Naive thymus-derived CD8-positive, alpha-beta T cell (primary cell): ENCODE measurements at places on chromosomes 11 and 22. TPM values are rescaled to one million over a fixed set of nuclear protein-coding genes. Genes with fewer than 3 reads are reported as not detected.

Gene B4GALNT4
- 0.39 TPM for total RNA-seq

Gene SAA4
- not detected for total RNA-seq

DNA sequence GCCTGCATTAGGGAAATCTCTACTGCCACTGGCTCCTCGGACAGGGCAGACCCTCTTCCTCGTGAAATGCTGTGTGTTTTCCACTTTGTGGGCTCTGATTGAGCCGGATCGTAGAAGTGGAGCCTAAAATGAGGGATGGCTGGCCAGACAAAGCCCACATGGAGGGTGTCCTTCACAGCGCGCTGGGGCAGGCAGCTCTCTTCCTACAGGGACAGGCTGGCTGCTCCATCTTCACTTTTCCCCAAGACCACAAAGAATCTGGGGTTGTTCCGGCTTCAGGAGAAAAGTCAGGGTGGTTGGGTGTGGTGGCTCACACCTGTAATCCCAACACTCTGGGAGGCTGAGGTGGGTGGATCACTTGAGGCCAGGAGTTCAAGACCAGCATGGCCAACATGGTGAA lies 94.9 kb downstream of the MORC2 start:
- no peak for DNase-seq
- H3K27me3 ChIP-seq: no peaks in the 10 kb centered on the region
- no peak overlapping the region for H3K4me3 ChIP-seq
- H3K36me3 ChIP-seq: peaks cover 3% of the 10 kb centered on the region

Gene DMC1
- total RNA-seq: not detected

Gene CNGA4
- 0.70 TPM for total RNA-seq

GRCh38 chr11:30825723-30826122 lies 239.6 kb upstream of the MPPED2 start:
- DNase-seq: no peak
- H3K27ac ChIP-seq: no peak overlapping the region
- H3K4me3 ChIP-seq: no peak overlapping the region
- no peaks in the 10 kb centered on the region for H3K36me3 ChIP-seq
- no peaks in the 10 kb centered on the region for H3K4me1 ChIP-seq

DNA sequence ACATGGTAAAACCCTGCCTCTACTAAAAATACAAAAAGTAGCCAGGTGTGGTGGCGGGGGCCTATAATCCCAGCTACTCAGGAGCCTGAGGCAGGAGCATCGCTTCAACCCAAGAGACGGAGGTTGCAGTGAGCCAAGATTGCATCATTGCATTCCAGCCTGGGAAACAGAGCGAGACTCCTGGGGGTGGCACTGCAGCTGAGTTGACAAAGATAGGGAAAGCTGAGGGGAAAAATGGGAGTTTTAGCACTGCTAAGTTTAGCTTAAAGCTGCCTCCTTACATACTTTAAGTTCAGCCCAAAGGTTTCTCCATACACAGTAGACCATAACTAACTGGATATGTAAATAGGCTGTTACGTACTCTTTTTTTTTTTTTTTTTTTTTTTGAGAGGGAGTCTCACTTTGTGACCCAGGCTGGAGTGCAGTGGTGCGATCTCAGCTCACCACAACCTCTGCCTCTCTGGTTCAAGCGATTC lies 9.0 kb upstream of the USP28 start:
- no peaks in the 10 kb centered on the region for H3K27me3 ChIP-seq
- H3K4me3 ChIP-seq: no peak overlapping the region
- no peak for DNase-seq
- H3K27ac ChIP-seq: no peak overlapping the region
- H3K4me1 ChIP-seq: no peaks in the 10 kb centered on the region

DNA sequence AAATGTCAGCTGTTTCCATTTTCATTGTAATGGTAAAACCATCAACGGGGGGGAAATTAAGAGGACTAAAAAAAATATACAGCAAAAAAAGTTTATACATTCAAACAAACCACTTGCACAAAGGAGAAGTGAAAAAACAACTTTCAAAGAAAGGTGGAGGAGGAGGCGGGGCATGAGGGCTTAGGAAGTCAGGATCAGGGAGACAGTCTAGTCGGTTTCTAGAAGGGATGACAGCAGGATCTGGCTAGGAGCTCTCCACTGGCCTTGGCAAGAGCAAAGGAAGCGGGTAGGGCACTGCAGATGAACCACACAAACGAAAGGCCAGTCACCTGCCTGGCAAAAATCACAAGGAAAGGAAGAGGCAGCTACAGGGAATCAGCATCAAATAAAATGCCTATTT lies 31.0 kb downstream of the NAP1L4 start:
- no peaks in the 10 kb centered on the region for H3K27me3 ChIP-seq
- H3K4me1 ChIP-seq: peaks cover 36% of the 10 kb centered on the region
- H3K4me3 ChIP-seq: no peak overlapping the region
- DNase-seq: no peak

Gene ASPHD2
- 3.5 TPM for total RNA-seq

Gene IGLL1
- not detected for total RNA-seq

GRCh38 chr11:102600666-102601065 lies 24.5 kb downstream of the MMP20 start:
- no peaks in the 10 kb centered on the region for H3K36me3 ChIP-seq
- H3K4me3 ChIP-seq: no peak overlapping the region
- H3K27me3 ChIP-seq: no peaks in the 10 kb centered on the region
- H3K27ac ChIP-seq: no peak overlapping the region

DNA sequence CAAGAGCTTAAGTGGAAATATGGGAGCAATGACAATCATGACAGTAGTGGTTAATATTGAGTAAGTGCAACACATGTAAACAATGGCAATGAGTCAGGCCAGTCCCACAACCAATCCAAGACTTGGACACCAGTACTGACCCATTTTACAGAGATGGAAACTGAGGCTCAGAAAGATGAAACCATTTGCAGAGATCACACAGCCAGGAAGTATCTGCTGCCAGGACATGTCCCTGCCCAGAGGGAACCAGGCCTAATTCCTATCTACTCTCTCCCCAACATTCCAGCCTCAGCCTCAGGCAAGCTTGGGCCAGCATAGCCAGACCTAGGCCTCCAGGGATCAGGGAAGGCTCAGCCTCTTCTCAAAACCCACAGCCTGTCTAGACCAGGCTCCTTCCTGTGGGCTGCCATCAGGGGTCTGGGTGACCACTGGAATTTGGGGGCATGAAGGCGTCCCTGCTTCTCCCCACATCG lies 395.1 kb downstream of the MN1 start:
- no peak overlapping the region for H3K4me3 ChIP-seq
- H3K27me3 ChIP-seq: peaks cover 30% of the 10 kb centered on the region
- no peaks in the 10 kb centered on the region for H3K4me1 ChIP-seq
- H3K27ac ChIP-seq: no peak overlapping the region

DNA sequence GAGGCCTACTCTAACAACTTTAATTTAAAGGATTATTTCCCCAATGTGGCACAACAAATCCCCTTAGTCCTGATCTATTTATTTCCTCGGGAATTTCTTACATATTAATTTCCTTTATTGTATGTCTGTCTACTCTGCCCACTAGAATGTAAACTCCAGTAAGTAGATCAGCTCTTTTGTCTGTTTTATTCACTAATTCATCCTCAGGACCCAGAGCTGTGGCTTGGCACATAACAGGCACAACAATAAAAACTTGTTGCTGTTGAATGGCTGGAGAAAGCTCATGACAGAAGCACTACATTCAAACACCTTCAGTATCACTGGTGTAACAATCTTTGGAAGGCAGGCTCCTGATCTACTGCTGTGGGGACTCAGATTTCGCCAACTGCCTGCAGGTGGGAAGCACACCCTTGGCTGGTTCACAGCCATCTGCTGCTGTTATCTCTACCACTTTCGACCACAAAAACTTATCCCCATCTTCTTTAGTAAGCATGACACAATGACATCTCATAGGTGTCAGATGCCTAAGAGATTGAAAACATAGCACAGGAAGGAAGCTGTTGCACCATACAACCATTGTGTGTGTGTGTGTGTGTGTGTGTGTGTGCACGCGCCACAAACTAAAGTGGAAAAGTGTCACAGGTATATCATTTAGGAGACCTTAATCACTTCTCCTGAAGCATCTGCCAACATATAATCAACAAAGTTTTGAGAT lies 11.9 kb downstream of the HIRA start:
- peak overlapping the region; percentile 87 for H3K27ac ChIP-seq
- peaks cover 13% of the 10 kb centered on the region for H3K36me3 ChIP-seq
- H3K4me3 ChIP-seq: peak overlapping the region; percentile 1
- DNase-seq: peak; percentile 48
- no peaks in the 10 kb centered on the region for H3K27me3 ChIP-seq

DNA sequence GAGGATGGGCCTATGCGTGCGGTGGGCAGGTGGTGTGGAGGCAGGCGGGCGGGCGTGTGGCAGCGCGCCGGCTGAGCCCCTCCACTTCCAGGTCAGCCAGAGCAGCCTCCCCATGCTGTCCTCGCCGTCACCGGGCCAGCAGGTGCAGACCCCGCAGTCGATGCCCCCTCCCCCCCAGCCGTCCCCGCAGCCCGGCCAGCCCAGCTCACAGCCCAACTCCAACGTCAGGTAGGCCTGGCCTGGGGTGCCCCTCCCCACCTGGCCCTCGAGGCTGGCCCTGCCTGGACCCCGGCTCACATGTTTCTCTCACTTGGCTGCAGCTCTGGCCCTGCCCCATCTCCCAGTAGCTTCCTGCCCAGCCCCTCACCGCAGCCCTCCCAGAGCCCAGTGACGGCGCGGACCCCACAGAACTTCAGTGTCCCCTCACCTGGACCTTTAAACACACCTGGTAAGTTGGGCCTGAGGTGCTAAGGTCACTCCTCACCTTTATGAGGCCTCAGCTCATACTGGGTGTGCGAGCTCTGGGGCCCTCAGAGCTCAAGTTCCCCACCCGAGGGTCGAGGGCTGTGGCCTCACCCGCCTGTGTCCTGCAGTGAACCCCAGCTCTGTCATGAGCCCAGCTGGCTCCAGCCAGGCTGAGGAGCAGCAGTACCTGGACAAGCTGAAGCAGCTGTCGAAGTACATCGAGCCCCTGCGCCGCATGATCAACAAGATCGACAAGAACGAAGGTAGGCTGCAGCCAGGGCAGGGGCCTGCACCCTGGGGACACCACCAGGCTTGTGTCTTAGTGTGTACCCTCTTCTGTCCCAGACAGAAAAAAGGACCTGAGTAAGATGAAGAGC lies 75.3 kb downstream of the MED15 start:
- no peak overlapping the region for H3K4me3 ChIP-seq
- no peaks in the 10 kb centered on the region for H3K36me3 ChIP-seq
- H3K27ac ChIP-seq: no peak overlapping the region
- H3K4me1 ChIP-seq: peaks cover 34% of the 10 kb centered on the region

DNA sequence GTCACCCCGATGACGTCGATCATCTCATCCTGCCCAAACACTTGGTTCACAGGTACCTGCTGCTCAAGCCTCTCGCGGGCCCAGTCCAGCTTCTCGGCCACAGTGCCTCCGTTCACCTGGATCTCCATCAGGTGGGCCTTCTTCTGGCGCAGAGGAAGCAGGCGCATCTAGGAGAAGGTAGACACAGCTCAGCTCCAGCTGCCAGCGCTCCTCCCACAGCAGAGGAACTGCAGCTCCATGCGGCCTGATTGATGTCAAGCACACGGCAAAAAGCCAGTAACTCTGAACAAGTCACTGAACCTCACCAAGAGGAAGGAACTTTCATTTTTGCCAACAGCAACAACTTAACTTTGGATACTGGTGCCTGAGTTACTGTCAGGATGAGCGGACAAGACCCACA lies 4.0 kb downstream of the RPL3 start:
- H3K27ac ChIP-seq: peak overlapping the region; percentile 73
- no peak overlapping the region for H3K4me3 ChIP-seq
- DNase-seq: no peak
- H3K4me1 ChIP-seq: peaks cover 54% of the 10 kb centered on the region
- no peaks in the 10 kb centered on the region for H3K27me3 ChIP-seq
